ENCODE measurements at places on chromosomes 11 and 22. TPM values are rescaled to one million over a fixed set of nuclear protein-coding genes. Genes with fewer than 3 reads are reported as not detected.

The FIBIN gene
- total RNA-seq = 5.5 TPM

DNA sequence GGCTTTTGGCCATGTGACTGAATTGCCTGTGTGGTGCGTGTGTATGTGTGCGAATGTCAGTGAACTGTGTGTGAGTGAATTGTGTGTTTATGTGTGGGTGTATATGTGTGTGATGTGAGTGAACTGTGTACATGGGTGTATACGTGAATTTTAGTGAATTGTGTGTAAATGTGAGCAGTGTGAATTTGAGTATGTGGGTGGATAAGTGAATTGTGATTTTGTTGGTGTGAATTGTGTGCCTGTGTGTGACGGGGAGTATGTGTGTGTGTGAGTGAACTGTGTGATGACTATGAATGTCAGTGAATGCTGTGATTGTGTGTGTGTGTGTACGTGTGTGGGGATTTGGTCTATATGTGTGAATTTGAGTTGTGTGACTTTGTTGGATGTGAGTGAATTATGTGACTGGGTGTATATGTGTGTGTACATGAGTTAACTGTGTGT, 3.5 kb downstream of the DDTL start:
- no peak overlapping the region for H3K27ac ChIP-seq
- no peaks in the 10 kb centered on the region for H3K36me3 ChIP-seq
- DNase-seq = no peak
- no peak overlapping the region for H3K4me3 ChIP-seq
- H3K27me3 ChIP-seq = no peaks in the 10 kb centered on the region

- H3K36me3 ChIP-seq = no peaks in the 10 kb centered on the region
- no peak for DNase-seq
- peaks cover 19% of the 10 kb centered on the region for H3K4me1 ChIP-seq
- no peak overlapping the region for H3K4me3 ChIP-seq
- no peaks in the 10 kb centered on the region for H3K27me3 ChIP-seq
Measured at GRCh38 chr11:117662671-117663269, 134.2 kb downstream of the DSCAML1 start.

The KRTAP5-10 gene
- total RNA-seq = not detected

The DCDC1 gene
- total RNA-seq = not detected

The TMPRSS13 gene
- total RNA-seq = not detected

DNA sequence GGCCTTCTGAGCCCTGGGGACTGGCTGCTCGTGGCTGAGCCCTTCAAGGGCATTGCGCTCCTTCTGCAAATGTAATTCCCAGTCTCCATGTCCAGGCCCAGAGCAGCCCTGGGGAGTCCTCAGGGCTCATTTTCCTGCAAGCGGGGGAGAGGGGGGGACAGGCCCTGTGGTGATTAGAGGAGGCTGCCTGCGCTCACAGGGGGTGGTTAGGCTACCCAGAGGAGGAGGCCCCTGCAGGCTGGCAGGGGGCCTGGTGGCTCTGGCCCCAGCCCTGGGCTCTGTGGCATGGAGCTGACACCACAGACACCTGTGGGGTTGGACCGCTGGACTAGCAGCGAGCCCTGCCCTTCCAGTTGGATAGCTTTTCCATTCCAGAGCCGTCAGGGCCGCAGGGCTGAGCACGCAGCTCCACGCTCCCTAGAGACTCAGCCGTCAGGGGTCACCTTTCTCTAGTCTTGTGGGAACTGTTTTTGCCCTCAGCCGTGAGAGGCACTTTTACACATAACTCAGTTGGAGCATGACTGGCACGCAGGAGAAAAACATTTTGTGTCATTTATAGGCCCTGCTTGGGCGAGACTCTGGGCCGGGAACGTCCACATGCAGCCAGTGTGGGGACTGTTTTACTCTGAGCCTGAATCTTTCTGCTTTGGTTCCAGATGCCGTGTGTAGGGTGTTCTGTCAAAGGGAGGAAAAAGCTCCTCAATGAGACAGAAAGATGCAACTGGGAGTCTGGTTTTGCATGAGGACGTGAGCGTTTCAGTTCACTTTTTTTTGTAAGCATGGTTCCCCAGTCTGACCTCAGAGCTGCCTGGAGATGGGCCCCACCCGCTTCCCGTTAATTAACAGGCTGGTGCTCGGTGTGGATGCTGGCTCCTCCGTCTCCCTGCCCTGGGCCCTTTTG, 58.1 kb downstream of the LRP5 start:
- no peak overlapping the region for H3K4me3 ChIP-seq
- DNase-seq = peak; percentile 62
- peak overlapping the region; percentile 95 for H3K27ac ChIP-seq
- H3K36me3 ChIP-seq = no peaks in the 10 kb centered on the region
- H3K4me1 ChIP-seq = peaks cover 47% of the 10 kb centered on the region
- no peaks in the 10 kb centered on the region for H3K27me3 ChIP-seq

- H3K4me3 ChIP-seq = no peak overlapping the region
- no peak overlapping the region for H3K27ac ChIP-seq
- no peaks in the 10 kb centered on the region for H3K4me1 ChIP-seq
- no peaks in the 10 kb centered on the region for H3K36me3 ChIP-seq
- no peaks in the 10 kb centered on the region for H3K27me3 ChIP-seq
Measured at GRCh38 chr11:129703846-129704245, 111.8 kb upstream of the TMEM45B start.

The PANX2 gene
- 0.32 TPM for total RNA-seq

The SPCS2 gene
- total RNA-seq = 59.9 TPM

DNA sequence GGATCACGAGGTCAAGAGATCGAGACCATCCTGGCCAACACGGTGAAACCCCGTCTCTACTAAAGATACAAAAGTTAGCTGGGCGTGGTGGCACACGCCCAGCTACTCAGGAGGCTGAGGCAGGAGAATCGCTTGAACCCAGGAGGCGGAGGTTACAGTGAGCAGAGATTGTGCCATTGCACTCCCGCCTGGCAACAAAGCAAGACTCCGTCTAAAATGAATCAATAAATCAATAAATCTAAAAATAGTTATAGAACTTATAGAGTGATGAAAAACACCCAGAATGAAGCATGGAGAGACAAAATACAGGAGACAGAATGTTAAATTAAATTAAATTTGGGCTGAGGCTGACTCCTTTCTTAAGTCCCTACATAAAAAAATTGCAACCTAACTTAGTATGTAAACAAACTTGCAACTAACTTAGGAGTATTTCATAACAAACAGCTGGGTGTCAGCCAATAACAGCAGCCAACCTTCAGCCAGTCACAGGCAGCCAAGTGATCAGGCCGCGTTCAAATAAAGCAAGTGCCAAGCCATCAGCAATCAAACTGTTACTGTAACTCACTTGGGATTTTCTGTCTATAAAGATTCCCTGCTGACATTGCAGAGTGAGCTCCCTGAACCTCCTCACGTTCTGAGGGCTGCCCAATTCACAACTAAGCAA, 7.3 kb upstream of the TP53AIP1 start:
- no peaks in the 10 kb centered on the region for H3K36me3 ChIP-seq
- H3K4me1 ChIP-seq = no peaks in the 10 kb centered on the region
- H3K4me3 ChIP-seq = no peak overlapping the region
- no peak overlapping the region for H3K27ac ChIP-seq
- no peaks in the 10 kb centered on the region for H3K27me3 ChIP-seq

The OR2AG2 gene
- total RNA-seq = 0.80 TPM

GRCh38 chr11:61756452-61757212, 4.2 kb downstream of the MYRF start:
- H3K4me3 ChIP-seq = no peak overlapping the region
- peaks cover 28% of the 10 kb centered on the region for H3K4me1 ChIP-seq
- peak; percentile 77 for DNase-seq

The PGA5 gene
- 15.0 TPM for total RNA-seq

The CEP126 gene
- 2.6 TPM for total RNA-seq

DNA sequence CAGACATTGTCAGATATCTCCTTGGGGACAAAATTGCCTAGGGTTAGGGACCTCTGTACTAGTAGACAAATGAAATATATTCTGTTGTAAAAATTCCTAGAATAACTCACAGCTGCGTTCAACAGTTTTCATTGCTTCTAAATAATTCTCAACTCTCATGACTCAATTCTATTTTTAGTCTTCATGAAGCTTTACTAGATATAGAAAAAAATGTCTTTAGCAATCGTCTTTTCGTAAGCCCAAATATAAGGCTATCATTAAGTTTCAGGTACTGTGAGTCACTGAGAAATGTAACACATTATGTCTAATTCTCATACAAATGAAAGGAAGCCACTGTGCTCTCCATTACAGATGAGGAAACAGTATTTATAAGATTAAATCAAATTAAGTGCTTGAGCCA, 6.4 kb downstream of the MMP12 start:
- peak overlapping the region; percentile 27 for H3K27ac ChIP-seq
- no peaks in the 10 kb centered on the region for H3K36me3 ChIP-seq
- no peaks in the 10 kb centered on the region for H3K27me3 ChIP-seq
- H3K4me3 ChIP-seq = no peak overlapping the region
- no peaks in the 10 kb centered on the region for H3K4me1 ChIP-seq

DNA sequence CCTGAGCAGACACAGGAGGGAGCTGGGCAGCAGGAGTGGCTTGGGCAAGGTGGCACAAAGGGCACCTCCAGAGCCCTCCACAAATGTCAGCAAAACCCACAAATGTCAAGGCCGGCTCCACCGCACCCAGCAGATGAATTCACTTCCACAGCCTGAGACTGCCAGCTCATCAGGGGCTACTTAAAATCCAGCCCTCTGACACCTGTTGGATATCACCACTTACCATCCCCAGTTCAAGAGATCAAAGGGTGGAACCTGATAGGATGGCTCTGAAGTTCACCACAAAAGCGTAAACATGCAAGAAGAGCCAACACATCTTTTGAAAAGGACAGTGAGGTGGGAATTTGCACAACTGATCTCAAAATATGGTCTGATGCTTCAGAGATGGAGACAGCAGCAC, 168.6 kb upstream of the GRK3 start:
- no peak overlapping the region for H3K27ac ChIP-seq
- no peak overlapping the region for H3K4me3 ChIP-seq
- H3K27me3 ChIP-seq = no peaks in the 10 kb centered on the region

DNA sequence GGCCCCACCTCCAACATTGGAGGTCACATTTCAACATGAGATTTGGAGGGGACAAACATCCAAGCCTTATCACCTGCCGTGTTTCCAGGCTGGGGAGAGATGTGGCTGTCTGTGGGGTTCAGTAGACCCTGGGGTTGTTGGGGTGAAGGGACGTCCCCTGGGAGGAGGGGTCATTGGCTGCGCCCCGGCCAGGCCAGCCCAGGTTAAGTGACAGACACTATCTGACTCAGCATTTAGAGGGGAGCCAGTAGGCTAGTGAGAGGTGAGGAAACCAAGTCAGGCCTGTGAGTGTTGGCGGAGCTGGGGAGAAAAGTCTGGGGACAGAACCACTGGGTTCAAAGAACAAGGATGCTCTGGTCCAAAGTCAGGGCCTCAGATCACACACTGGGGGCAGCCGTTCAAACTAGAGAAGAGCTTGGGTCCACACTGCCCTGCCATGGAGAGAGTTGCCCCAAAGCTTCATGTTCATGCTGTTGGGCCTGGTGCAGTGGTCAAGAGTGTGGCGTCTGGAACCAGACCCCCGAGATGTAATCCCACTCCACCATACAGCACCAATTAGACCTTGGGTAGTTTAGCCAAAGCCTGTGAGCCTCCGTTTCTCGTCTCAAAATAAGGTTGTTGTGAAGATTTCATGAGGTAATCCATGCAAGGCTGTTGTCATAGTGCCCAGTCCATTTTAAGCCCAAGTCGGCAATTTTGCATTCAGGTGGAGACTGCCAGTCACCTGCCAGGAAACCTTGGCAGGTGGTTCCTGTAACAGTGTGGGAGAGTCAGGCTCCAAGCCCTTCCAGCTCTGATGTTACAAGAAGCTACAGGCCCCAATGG, 1289.6 kb downstream of the TBC1D22A start:
- H3K36me3 ChIP-seq = no peaks in the 10 kb centered on the region
- H3K27ac ChIP-seq = no peak overlapping the region
- no peak for DNase-seq
- no peaks in the 10 kb centered on the region for H3K4me1 ChIP-seq

DNA sequence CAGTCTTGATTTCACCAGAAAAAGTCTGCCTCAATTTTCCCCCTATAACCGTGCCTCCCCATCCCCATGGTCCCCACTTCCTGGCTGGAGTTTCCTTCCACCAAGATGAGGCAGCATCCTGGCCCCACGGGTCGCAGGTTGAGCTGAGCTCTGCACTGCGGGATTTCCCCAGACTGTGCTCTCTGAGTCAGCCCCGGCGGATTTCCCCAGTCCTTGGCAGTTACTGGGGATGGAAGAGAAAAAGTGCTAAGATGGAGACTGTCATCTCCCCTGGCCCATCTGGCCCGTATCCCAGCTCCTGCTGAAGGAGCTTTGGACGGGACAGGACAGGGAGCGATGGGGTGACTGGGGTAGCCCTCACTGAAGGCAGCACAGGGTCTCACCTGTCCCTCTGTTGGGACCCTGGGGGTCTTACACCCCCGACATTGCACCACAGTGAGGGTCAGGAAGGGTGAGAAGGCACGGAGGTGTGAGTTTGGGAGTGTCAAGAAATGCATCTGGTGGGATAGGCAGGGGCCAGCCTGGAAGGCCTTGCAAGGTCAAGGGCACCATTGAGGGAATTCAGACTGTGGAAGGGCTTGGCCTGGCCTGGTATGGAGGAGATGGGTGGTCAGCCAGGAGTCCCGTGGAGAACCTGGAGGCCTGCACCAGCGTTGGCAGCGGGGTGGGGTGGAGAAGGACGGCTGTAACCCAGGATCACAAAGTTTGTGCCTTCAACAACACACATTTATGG, 36.5 kb downstream of the NADSYN1 start:
- peaks cover 32% of the 10 kb centered on the region for H3K36me3 ChIP-seq
- H3K4me3 ChIP-seq = no peak overlapping the region
- no peak for DNase-seq
- H3K27ac ChIP-seq = no peak overlapping the region

GRCh38 chr11:16117989-16118756, 238.2 kb downstream of the SOX6 start:
- H3K4me1 ChIP-seq = no peaks in the 10 kb centered on the region
- no peak for DNase-seq
- no peaks in the 10 kb centered on the region for H3K36me3 ChIP-seq
- H3K4me3 ChIP-seq = no peak overlapping the region
- H3K27ac ChIP-seq = no peak overlapping the region

- peak overlapping the region; percentile 54 for H3K4me3 ChIP-seq
- peak; percentile 90 for DNase-seq
- peaks cover 38% of the 10 kb centered on the region for H3K27me3 ChIP-seq
- peak overlapping the region; percentile 53 for H3K27ac ChIP-seq
Measured at GRCh38 chr22:20298803-20299745, 20.8 kb downstream of the DGCR6L start.

The CCDC87 gene
- 0.96 TPM for total RNA-seq

DNA sequence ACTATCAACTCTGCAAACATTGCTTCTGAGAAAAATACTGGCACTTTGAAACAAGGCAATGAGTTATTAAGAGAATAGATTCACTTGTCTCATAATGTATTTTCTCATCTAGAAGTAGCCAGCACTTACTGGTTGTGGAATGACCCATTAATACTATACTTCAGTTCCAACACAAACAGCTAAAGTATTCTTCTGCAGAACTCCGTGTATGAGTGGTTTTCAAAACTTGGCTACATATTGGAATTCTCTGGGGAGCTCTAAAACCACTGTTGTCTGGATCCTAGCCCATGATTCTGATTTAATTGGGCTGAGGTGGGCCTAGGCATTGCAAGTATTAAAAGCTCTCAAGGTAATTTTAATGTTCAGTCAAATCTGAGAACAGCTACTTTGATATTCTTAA, 1416.4 kb upstream of the RAG2 start:
- H3K36me3 ChIP-seq = no peaks in the 10 kb centered on the region
- no peak overlapping the region for H3K4me3 ChIP-seq
- no peaks in the 10 kb centered on the region for H3K27me3 ChIP-seq
- no peaks in the 10 kb centered on the region for H3K4me1 ChIP-seq

GRCh38 chr22:28999510-28999909, 62.1 kb downstream of the C22orf31 start:
- H3K36me3 ChIP-seq = no peaks in the 10 kb centered on the region
- peaks cover 1% of the 10 kb centered on the region for H3K4me1 ChIP-seq
- DNase-seq = no peak
- H3K27ac ChIP-seq = no peak overlapping the region
- no peak overlapping the region for H3K4me3 ChIP-seq
- no peaks in the 10 kb centered on the region for H3K27me3 ChIP-seq

Data from transverse colon (tissue), 4 donors.